A172 (cell line): ENCODE measurements at places on chromosomes 16 and 17.

DNA sequence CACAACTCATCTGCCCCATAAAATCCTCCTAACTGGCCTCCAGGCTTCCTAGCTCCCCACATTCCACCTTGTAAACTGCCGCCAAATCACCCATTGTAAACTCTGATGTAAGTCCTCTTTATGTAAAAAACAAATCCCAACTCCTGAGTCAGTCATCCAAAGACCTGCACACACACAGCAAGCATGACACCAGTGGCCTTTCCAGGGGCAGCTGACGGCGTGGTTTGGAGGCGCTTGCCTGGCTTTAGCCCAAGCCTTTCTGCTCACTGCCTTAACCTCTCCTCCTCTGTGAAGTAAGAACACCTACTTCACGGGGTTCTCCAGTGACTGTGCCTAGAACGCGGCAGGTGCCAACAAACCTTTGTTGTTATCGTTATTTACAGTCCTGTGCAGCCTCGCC lies 14.0 kb downstream of the UBE2O start:
- no peak for DNase-seq

- DNase-seq: no peak
Measured at GRCh38 chr16:35714665-35715064, 2255.3 kb downstream of the TP53TG3F start.

DNA sequence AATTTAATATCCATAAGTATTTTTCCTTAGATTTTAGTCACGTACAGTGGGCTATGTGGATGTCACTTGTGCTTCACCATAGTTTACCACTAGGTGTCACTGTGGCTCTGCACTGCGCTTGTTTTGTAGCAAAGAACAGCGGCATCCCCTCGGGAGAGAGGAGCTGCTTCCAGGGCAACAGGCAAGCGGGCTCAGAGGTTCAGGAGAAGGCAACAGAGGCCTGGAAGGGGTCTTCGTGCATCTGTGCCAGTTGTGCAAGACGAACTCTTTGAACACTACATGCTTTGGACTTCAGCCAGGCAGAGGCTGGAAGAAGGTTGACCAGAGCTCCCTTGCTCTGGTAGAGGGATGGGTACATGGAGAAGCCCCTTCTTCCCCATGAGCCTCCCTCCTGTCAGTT lies 20.6 kb downstream of the CYB561 start:
- peak; percentile 75 for DNase-seq

- DNase-seq: peak; percentile 64
Measured at GRCh38 chr16:68660359-68660795, 15.3 kb downstream of the CDH3 start.

DNA sequence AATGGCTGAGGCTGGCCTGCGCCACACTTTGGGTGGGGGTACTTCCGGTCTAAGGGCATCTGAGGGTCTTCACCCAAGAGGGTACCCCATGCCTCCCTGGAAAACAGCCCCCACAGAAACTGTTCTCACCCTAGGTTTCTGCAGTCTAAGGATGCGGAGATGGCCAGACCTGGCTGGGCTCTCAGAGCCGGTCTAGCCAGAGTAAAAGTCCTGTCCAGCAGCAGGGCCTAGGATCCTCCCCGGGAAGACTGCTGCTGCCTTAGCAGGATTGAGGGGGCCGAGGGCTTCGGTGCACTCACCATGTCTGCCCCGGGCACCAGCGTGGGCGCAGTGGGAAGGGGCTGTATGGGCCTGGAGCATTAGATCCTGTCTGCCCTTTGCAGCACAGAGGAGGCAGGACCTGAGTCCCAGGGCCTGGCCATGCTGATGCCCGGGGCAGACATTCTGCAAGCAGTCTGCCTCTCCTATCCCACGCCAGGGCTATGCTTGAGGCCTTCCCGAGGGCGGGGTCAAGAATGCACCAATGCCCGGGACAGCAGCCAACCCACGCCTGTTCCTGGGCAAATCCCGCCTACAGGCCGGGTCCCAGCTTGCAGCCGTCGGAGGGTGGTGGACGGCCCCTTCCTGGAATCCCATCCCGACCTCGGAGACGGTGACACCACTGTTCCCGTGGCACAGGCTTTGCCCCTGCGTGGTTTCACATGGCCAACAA lies 54.7 kb downstream of the CBFA2T3 start:
- peak; percentile 65 for DNase-seq

DNA sequence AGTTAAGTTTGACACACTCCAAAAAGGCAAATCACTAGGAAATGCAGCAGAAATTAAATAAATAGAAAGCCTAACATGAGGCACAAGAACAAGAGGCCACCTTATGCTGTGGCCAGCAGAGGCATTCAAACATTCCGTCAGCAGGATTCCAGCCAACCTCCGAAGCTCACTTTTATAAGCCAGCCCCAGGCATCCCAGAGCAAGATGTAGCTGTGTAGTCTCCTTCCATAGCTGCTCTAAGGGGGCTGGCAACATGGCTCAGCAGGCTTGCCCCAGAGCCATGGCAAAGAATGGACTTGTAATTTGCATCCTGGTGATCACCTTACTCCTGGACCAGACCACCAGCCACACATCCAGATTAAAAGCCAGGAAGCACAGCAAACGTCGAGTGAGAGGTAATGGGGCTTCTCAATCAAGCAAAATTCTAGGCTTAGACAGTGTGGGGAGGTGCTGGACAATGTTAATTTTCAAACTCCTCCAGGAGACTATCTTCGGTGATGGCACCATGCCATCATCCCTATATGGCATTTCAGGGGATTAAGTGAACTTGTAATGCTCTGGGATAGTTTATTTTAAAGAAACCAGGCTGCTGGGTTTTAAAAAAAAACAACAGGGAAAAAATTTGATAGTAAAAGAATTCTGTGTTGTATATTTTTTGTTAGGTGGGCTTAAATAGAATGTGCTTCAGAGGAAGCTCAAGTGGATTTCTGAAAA lies at the start of gene CLEC3A:
TSS of gene CLEC3A (plus strand) at position 202 of the 714 bp plus-strand sequence. CDS start at position 281, 79 bp downstream.
- DNase-seq: no peak

- no peak for DNase-seq
Measured at GRCh38 chr17:14298221-14298946, 2.5 kb upstream of the HS3ST3B1 start.
